Bronchial epithelial cell (primary cell): ENCODE measurements at places on chromosomes 7 and 10. TPM values are rescaled to one million over a fixed set of nuclear protein-coding genes. Genes with fewer than 3 reads are reported as not detected.

The CYP26C1 gene
- under 0.01 TPM in 2 replicates for total RNA-seq

The TCERG1L gene
- not detected in 2 replicates for total RNA-seq

The FOXI2 gene
- not detected in 2 replicates for total RNA-seq

The GBX1 gene
- not detected in 2 replicates for total RNA-seq

The ZNF365 gene
- total RNA-seq: 1.3 and 7.2 TPM in 2 replicates

The TMEM176B gene
- not detected in 2 replicates for total RNA-seq

The SFXN4 gene
- 19.5 and 21.6 TPM in 2 replicates for total RNA-seq

The ABCC2 gene
- 0.53 and 1.0 TPM in 2 replicates for total RNA-seq

The NUTM2D gene
- total RNA-seq: 2.4 and 6.1 TPM in 2 replicates

The NUTM2B gene
- 0.26 and 1.0 TPM in 2 replicates for total RNA-seq

The HOXA10 gene
- total RNA-seq: not detected in 2 replicates

The PHYHIPL gene
- total RNA-seq: not detected in 2 replicates

The SLC18A3 gene
- not detected in 2 replicates for total RNA-seq

The HOXA9 gene
- not detected in 2 replicates for total RNA-seq

The AKR1D1 gene
- under 0.01 TPM in 1 of 2 replicates, not detected in the other for total RNA-seq

The DNAJC1 gene
- 81.6 and 83.1 TPM in 2 replicates for total RNA-seq

The KIFBP gene
- total RNA-seq: 11.8 and 18.6 TPM in 2 replicates

The EEPD1 gene
- 2.3 and 2.9 TPM in 2 replicates for total RNA-seq

The COBL gene
- total RNA-seq: 1.1 and 4.1 TPM in 2 replicates

The CALML5 gene
- 0.79 and 4.4 TPM in 2 replicates for total RNA-seq

The TFPI2 gene
- 2.8 and 8.7 TPM in 2 replicates for total RNA-seq

The KCP gene
- total RNA-seq: 0.53 and 1.3 TPM in 2 replicates

The FAM20C gene
- 1.3 and 2.4 TPM in 2 replicates for total RNA-seq

The ALOX5 gene
- total RNA-seq: 0.13 and 0.26 TPM in 2 replicates

The ASCC1 gene
- 22.4 and 23.3 TPM in 2 replicates for total RNA-seq

The ASZ1 gene
- not detected in 2 replicates for total RNA-seq

The LGI1 gene
- not detected in 2 replicates for total RNA-seq

The NPFFR1 gene
- under 0.01 TPM in 1 of 2 replicates, not detected in the other for total RNA-seq

The ENTPD1 gene
- not detected in 2 replicates for total RNA-seq

The NRCAM gene
- 0.26 and 0.51 TPM in 2 replicates for total RNA-seq

The ZNF485 gene
- 2.4 and 4.7 TPM in 2 replicates for total RNA-seq

The ADRB1 gene
- 1.8 and 2.2 TPM in 2 replicates for total RNA-seq

The TMEM178B gene
- total RNA-seq: under 0.01 TPM in 2 replicates

The GIGYF1 gene
- 9.9 and 14.2 TPM in 2 replicates for total RNA-seq

The FAM25A gene
- 4.7 and 30.6 TPM in 2 replicates for total RNA-seq

The PLXNA4 gene
- under 0.01 TPM in 2 replicates for total RNA-seq

The NEUROD6 gene
- not detected in 2 replicates for total RNA-seq

The NCF1 gene
- total RNA-seq: 2.6 and 3.2 TPM in 2 replicates

The EPHB6 gene
- under 0.01 and 0.77 TPM in 2 replicates for total RNA-seq

The SLC16A12 gene
- not detected in 2 replicates for total RNA-seq

The PDGFA gene
- total RNA-seq: 55.8 and 64.8 TPM in 2 replicates

The CAV1 gene
- 91.5 and 157 TPM in 2 replicates for total RNA-seq

The EBF3 gene
- total RNA-seq: 0.26 TPM in 1 of 2 replicates, not detected in the other

The ANK3 gene
- 7.4 and 7.9 TPM in 2 replicates for total RNA-seq

The NUTM2A gene
- 0.26 and 1.2 TPM in 2 replicates for total RNA-seq

The AGR2 gene
- total RNA-seq: 118 and 163 TPM in 2 replicates

The LIPF gene
- not detected in 2 replicates for total RNA-seq

The KLF14 gene
- under 0.01 TPM in 1 of 2 replicates, not detected in the other for total RNA-seq

The COL1A2 gene
- 1.4 and 46.9 TPM in 2 replicates for total RNA-seq

The SKIDA1 gene
- total RNA-seq: under 0.01 and 0.13 TPM in 2 replicates

The IKZF1 gene
- under 0.01 TPM in 1 of 2 replicates, not detected in the other for total RNA-seq

The GTPBP10 gene
- total RNA-seq: 16.8 and 17.3 TPM in 2 replicates

The KIF20B gene
- 1.7 and 2.1 TPM in 2 replicates for total RNA-seq

The ITIH2 gene
- not detected in 2 replicates for total RNA-seq

The PTPN20 gene
- 2.1 and 2.9 TPM in 2 replicates for total RNA-seq

The CPN1 gene
- not detected in 2 replicates for total RNA-seq

The FRMD4A gene
- total RNA-seq: 0.90 and 3.2 TPM in 2 replicates
